ENCODE measurements at places on chromosomes 2 and 18.

DNA sequence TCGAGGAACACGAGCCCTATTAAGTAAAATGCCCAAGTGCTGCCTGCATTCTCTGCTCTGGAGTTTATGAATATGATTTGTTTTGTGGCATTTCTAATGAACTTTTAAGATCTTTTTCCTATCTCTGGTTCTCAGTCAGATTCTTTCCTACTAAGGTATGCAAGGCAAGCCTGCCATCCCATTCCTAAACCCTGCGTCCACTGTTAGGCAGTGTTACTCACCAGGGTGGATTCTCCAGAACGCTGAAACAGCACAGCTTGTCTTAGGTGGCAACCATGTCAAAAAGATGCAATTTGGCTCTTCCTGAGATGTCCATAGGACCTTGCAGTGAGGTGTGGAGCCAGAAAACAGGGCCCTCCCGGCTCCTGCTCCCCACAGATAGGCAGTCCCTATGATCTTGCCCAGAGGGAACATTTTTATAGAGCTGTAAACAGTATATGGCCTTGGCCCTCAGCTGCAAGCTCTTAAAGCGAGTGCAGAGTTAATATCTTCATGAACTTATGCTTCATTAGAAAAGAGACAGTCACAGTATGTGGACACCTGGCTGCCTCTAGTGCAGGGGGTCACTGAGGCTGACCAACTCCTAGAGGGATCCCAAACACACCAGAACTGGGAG lies 84.4 kb downstream of the TPGS2 start:
- no peak for DNase-seq

DNA sequence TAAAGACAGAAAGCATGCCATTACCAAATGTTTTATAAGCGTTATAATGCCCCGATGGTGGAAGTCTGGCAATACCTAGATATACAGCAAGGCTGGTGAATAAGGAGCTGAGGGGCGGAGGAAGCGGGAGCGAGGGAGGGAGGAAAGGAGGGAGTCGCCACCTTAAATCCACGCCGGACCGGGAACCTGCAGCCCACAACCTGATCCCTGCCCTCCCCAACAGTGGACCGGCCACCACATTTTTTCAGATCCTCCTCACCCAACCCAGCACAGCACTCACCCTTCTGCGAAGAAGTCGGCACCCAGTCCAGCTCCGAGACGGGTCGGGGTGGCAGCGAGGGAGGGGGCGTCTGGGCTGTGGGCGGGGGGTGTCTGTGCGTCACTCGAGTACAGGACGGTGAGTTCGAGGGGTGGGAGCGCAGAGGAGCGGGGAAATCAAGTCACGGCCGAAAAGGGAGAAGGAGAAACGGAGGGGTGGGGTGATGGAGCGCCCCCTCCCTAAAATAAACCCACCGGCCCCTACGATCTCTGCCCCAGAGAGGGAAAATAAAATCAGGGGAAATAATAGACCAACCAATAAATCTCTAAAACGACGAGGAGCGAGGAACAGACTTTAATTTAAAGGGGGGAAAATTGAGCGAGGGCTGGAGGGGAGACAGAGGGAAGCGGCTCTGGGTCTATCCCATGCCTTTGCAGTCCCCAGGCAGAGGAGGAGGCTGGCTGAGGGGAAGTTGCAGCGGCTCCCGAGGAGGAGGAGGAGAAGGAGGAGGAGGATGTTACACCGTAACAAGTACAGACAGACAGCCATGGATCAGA lies 96.5 kb upstream of the SERTAD2 start:
- peak; percentile 45 for DNase-seq

DNA sequence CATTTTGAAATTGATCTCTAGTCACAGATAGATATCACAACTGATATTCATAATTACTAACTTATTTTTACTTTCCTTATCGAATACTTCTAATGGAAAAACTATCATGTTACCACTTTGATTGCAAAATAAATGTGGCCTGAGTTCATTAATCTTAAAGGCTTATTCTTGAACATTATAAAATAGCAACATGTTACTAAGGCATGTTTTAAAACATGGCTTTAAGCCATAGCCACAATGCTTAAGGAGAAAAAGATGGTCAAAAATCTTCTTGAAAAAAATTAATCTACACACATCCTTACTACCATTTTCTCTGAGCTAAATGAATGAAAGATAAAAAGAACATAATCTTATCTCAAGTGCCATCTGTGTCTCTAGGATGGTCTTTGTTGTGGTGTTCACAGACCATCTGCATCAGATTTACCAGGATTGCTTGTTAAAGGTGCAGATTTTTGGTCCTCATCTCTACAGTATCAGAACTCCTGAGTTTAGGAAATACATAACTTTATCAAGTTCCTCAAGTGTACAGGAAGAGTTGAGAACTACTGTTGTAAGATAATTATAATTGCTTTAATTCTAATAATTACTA lies 15.3 kb downstream of the MTX2 start:
- DNase-seq, result no peak

DNA sequence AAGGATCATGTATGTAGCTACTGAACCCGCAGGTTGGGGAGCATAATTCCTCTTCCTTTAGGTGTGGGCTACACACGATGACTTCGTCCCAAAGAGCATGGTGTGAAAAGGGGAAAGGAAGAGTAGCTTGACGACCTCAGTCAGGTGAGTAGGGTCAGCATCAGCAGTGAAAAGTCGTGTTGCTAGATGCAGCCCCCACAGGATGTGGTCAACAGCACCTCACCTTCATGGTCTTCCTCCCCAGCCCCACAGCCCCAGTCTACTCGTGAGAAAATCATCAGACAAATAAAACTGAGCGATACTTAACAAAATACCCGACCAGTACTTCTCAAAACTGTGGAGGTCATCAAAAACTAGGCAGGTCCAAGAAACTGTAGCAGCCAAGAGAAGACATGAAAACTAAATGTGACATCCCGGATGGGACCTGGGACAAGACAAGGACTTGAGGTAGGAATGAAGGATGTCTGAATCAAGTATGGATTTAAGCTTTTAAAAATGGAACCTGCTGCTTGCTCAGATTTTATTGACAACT lies 77.5 kb upstream of the NFATC1 start:
- DNase-seq, result no peak

GRCh38 chr18:77733292-77733903 lies 483.8 kb downstream of the GALR1 start:
- DNase-seq, result no peak

GRCh38 chr18:3014503-3015203 lies 1.7 kb upstream of the LPIN2 start:
- DNase-seq, result no peak

GRCh38 chr2:108908713-108909070 lies 80.3 kb downstream of the EDAR start:
- no peak for DNase-seq

DNA sequence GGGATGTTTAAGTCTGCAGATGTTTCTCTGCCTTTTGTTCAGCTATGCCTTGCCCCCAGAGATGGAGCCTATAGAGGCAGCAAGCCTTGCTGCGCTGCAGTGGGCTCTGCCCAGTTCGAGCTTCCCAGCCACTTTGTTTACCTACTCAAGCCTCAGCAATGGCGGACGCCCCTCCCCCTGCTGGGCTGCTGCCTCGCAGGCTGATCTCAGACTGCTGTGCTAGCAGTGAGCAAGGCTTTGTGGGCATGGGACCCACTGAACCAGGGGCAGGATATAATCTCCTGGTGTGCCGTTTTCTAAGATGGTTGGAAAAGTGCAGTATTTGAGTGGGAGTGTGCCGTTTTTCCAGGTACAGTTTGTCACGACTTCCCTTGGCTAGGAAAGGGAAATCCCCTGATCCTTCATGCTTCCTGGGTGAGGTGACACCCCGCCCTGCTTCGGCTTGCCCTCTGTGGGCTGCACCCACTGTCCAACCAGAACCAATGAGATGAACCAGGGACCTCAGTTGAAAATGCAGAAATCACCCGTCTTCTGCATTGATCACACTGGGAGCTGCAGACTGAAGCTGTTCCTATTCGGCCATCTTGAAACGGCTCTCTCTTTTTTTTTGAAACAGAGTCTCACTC lies 27.6 kb upstream of the ADAM23 start:
- DNase-seq, result no peak

- DNase-seq, result no peak
Observed at GRCh38 chr18:7341581-7342337, 110.9 kb downstream of the LRRC30 start.

- no peak for DNase-seq
Observed at GRCh38 chr2:231932985-231933915, 7.1 kb upstream of the NPPC start.

- DNase-seq, result peak; percentile 85
Observed at GRCh38 chr18:23583071-23583865, 3.0 kb downstream of the NPC1 start.

- no peak for DNase-seq
Observed at GRCh38 chr2:182299632-182300031, 127.2 kb downstream of the PDE1A start.

DNA sequence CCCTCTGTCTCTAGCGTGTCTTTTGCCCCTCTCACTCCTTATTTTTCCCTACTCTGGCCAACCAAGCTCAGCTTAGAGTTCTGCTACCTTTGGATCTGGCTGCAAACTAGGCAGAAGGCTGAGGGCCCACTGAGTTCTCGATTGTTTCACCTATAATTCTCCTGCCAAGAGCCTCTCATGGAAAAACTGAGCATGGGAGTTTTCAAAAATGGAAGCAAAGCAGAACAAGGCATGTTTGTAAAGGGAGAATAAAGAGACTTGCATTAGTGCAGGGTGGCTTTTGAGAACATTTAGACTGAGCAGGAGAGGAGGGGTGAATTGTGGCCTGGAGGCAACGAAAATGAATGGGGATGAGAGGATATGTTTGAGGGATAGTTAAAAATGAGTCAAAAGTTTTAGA lies 45.9 kb downstream of the FSHR start:
- DNase-seq, result no peak

DNA sequence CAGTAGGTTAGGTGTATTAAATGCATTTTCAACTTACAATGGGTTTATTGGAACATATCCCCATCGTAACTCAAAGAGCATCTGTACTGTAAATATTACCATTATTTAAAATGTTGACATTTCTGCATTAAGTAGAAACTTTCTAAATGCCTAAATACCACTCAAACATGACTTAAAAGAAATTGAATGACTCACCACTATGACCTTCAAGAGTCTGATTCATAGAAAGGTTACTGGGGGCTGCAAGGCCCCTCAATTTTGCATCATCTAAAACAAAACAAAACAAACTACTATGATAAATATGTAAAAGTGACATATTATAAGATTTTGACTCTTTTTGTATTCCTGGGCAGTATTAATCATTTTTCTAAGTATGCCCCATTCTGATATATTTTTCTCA lies 7.6 kb downstream of the WDR35 start:
- DNase-seq, result no peak

GRCh38 chr18:56511996-56512395 lies 126.4 kb downstream of the TXNL1 start:
- DNase-seq, result no peak

GRCh38 chr2:201925056-201925455 lies 108.6 kb upstream of the FZD7 start:
- no peak for DNase-seq

GRCh38 chr18:63848159-63848558 lies 39.3 kb upstream of the SERPINB2 start:
- no peak for DNase-seq

DNA sequence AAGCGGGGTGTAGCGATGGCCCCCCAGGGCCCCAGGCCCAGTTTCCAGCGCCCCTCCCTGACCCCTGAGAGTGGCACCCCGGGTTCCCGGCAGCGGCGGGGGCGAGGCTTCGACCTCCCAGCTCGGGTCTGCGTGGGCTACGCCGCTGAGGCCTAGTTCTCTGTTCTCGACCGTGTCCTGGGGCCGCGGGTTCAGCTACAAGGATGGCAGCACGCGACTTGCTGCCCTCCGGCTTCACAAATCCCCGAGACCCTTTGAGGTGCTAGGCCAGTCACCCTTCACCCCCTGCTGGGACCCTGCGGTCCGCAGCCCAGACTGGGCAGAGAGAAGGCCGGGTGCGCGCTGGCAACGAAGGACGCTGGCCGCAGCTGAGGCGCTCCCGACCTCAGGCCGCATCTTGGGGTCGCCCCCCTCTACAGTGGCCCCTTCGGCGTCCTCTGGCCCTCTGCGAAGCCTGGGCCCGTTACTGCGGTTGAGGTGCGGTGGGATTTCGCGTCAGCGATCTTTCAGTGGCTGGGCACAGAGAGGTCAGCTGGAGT lies 1.2 kb downstream of the OTX1 start:
- DNase-seq, result no peak

DNA sequence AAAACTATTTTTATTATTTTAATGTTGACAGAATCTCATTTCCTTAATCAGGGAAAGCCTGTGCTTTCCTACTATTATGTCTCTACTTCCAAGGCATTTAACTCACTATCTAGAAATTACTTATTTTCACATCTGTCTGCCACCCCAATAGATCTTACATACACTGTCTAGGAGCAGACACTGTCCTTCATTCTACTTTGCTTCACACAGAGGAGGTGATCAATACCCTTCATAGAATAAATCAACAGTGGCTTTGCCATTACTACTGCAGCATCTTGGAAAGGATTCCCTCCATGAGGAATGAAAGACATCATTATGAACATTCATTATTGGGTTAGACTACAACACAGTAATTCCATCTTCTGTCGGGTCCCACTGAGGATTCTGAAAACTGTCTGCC lies 31.7 kb downstream of the CDH20 start:
- DNase-seq, result no peak

DNA sequence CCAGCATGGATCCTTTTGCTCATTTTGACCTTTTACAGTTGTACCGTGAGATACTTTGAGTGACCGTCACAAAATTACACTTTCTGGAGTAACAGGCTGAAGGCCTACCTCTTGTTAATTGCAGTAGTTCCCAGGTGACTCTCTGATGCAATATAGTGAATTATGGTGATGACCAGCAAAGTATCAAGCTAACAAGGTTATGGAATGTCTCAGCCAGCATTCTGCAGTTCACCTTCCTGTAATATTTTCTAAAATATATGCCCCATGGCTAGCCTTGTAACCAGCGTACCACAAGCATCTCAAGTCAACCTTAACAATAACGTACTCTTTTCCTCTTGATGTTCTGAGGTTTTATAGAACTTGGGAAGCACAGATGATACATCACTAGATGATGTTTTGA lies 234.7 kb downstream of the LTBP1 start:
- DNase-seq, result no peak

DNA sequence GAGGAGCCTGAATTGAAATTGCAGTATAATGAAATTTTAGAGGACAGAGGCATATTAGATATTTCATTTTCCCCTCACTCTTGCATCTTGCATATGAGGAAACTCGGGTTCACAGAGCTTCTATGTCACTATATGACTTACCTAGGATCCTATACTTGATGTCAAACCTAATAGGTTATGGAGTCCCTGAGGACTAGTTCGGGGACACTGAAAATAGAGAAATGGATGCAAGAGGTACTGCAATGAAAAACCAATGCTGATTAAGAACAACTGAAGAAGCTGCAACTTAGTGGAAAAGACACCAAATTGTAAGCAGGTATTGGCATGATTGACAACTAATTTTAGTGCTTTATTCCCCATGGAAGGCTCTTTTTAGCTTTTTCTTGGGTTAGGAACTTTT lies 210.1 kb downstream of the IKZF2 start:
- no peak for DNase-seq

Data from putamen (tissue), 1 donor.